HFFc6 (cell line): ENCODE measurements at places on chromosomes 1 and 21. TPM values are rescaled to one million over a fixed set of nuclear protein-coding genes. Genes with fewer than 3 reads are reported as not detected.

- no peak for DNase-seq
Observed at GRCh38 chr1:1371746-1372711, 3.0 kb downstream of the AURKAIP1 start.

DNA sequence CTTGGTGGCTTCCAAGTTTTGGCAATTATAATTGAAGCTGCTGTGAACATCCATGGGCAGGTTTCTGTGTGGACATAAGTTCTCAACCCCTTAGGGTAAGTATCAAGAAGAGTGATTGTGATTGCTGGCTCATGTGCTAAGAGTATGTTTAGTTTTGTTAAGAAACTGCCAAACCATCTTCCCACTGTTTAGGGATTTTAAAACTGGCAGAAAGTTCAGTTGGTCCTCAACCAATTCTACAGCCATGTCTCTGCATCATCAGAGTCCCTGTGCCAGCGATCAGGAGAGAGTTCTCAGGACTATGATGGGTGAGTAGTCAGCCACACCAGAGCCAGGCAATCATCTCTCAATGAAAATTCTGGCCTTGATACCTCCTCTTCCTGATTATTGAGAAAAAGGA is 193.8 kb downstream of the ZC3H11B start:
- DNase-seq = no peak

DNA sequence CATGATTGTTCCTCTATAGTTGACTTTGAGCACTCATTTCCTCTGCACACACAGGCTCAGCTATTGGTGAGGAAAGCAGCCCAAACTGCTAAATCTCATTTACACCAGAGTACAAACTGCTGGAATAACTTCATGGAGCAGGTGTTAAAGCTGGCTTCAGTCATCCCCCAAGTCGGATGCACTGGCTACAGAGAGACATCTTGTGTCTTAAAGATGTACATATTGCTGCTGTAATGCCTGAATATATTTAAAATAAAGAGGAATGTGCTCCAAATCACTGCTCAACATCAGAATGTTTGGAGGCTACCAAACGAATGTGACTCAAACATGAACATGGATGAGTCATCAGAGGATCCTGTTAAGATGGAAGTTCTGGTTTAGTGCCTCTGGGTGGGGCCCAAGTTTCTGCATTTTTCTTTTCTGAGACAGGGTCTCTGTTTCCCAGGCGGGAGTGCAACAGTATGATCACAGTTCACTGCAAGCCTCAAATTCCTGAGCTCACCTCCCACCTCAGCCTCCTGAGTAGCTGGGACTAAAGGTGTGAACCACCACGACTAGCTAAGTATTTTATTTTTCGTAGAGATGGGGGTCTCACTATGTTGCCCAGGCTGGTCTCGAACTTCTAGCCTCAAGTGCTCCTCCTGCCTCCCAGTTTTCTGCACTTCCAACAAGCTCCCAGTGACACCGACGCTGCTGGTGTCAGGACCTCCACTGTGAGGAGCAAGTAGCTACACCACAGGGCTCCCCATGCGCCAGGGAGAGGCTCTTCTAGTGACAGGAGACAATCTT is 79.0 kb upstream of the KRTAP19-8 start:
- DNase-seq = peak; percentile 27

DNA sequence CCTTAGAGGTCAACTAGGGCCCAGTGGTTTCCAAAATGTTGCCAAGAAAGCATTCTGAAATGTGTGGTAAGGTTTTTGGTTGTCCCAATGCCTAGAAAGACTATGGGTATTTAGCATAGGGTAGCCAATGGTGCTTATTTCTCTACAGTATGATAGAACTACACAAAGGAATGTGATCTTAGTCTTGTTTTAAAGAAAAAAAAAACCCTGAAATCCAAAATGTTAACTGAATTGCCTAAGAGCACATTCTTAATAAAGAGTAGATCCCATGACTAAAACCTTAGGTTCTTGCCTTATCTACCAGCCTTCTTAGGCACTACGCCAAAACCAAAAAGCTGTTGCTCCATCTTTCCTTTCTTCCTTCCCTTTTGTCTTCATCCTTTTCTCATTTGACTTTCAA is 428.2 kb downstream of the MRPL39 start:
- DNase-seq = peak; percentile 45

- DNase-seq = no peak
Observed at GRCh38 chr1:204924013-204924759, 53.5 kb downstream of the NFASC start.

DNA sequence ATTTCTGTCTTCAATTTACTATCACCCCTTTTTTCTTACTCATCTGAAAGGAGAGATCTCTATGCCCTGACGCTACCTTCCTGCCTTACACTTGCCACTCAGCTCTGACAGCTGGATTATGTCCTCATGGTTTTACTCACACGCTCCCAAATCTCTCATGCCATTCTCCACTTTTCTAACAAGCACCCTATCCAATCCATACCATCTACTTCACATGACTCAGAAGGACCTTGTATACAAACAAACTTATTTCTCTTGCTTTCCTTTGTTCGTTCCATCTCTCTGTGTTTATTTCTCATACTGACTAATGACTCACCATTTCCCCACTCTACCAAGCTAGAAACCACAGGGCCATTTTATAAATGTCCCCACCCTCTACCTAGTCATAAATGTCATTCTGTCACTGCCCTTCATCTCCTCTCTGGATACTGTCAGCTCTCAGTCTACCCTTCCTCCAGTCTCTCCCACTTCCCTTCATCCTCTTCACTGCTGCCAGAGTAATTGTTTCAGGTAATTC is 87.3 kb downstream of the USP24 start:
- DNase-seq = peak; percentile 36

- DNase-seq = peak; percentile 37
Observed at GRCh38 chr1:53766831-53767405, 28.0 kb upstream of the GLIS1 start.

GRCh38 chr1:173925306-173926242 is 8.4 kb upstream of the SERPINC1 start:
- DNase-seq = no peak

GRCh38 chr1:108512239-108513043 is 47.5 kb upstream of the EEIG2 start:
- DNase-seq = peak; percentile 11

DNA sequence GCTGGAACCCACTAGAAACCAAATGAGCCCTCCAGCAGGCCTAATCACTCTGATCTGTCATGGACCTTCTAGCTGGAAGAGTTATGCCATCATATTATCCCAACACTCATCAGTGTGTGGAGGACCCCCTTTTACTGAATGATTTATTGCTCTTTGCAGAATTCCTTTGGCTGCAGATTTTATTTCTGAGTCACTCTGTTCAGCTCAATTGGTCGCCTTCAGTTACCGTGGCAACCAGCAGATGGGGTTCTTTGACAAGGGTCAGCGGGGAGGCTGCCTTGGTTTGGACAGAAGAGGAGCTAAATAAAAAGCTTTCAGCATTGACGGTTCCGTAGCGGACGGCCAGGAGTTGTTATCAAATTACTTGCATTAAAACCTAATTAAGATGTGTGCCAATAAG is 220.1 kb downstream of the SDCCAG8 start:
- DNase-seq = no peak

DNA sequence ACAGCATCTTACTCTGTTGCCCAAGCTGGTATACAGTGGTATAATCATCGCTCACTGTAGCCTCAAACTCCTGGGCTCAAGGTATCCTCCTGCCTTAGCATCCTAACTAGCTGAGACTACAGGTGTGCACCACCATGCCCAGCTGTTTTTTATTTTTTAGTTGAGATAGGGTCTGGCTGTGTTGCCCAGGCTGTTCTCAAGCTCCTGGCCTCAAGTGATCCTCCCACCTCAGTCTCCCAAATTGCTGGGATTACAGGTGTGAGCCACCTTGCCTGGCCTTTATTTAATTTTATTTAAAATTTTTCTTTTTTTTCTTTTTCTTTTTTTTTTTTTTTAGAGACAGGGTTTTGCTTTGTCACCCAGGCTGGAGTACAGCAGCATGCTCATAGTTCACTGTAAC is 9.2 kb downstream of the MAP7D1 start:
- DNase-seq = no peak

DNA sequence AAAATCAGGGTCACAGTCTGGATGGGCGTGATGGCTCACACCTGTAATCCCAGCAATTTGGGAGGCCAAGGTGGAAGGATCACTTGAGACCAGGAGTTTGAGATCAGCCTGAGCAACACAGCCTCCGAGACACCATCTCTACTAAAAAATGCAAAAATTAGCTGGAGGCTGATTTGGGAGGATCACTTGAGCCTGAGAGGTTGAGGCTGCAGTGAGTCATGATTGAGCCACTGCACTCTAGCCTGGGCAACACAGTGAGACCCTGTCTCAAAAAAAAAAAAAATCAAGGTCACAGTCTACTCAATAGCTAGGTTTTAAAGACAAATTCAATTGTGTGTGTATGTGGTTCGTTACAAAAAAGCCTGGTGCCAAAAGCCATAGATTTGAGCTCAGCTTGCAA is 34.4 kb downstream of the TRIM67 start:
- DNase-seq = no peak

GRCh38 chr1:159920202-159920601 is 5.1 kb downstream of the TAGLN2 start:
- DNase-seq = no peak

- no peak for DNase-seq
Observed at GRCh38 chr1:21126324-21126723, 50.4 kb downstream of the EIF4G3 start.

DNA sequence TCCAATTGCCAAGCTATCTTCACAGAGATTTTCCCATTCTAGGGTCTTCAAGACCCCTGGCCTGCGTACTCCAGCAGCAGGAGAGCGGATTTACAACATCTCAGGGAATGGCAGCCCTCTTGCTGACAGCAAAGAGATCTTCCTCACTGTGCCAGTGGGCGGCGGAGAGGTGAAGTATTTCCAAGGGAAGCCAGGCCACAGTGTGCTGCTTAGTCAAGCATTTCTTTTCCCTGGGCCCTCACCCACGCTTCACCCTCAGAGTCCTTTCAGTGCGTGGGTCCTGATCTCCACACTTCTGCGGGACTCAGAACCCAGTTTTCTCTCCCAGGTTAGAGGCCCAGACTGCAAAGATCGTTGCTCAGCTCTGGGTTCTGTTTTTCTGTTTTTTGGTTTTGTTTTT is 13.1 kb downstream of the CDCA8 start:
- no peak for DNase-seq

DNA sequence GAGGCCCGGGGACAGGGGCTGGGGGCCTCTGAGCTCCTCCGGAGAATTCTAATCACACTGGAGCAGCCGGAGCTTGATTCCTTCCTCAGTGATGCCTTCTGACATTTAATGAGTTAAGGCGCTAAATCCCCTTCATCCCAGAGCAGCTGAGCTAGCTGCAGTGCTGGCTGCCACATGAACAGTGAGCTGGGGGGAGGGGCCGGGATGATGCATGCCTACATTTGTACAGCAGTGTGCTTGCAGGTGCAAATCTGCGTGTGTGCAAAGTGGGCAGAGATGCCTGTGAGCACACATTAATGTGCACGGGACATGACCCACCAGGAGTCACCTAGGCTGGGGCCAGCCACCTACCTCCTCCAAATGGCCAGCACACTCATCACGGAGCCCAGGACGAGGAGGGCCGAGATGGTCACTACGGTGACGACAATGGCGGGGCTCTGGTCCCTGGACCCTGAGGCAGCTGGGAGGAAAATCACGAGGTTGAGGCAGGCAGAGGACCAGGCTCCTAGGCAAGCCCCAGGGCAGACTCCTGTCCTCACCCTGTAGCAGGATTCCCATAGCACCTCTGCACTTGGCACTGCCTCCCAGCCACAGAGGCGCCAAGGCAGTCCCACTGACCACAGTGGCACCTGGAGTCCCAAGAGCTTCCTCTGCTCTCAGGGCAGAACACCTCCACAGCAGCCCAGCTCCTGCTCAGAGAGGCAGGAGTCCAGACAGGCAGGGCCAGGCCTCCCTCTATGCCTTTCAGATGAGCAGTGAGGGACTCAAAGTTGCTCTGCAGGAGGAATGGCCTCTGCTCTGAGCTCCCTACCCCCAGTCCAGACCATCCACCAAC is 34.7 kb downstream of the CDCA8 start:
- no peak for DNase-seq

GRCh38 chr1:76219366-76219818 is 144.8 kb downstream of the ST6GALNAC3 start:
- DNase-seq = no peak

- no peak for DNase-seq
Observed at GRCh38 chr21:31184459-31184858, 146.2 kb upstream of the KRTAP19-8 start.

GRCh38 chr1:54326543-54327385 is 79.4 kb downstream of the SSBP3 start:
- no peak for DNase-seq

- no peak for DNase-seq
Observed at GRCh38 chr1:188402986-188403385, 1574.2 kb downstream of the PLA2G4A start.

DNA sequence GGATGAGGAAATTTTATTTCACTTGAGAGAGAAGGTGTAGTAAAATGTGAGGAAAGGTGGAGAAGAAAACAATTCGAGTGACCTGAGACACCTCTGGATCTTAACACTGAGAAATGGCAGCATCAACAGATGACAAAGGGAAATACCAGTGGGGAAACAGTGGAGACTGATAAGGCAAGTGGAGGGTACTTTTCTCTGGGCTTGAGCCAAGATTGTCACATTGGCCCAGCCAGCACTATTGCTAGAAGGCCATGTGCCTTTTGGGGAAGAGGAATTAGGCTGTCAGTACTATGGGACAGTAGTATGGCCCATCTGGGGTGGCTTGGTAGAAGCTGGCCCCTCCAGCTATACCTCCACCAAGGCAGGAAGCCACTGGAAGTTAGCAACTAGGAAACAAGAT is 8.4 kb downstream of the SYPL2 start:
- no peak for DNase-seq

DNA sequence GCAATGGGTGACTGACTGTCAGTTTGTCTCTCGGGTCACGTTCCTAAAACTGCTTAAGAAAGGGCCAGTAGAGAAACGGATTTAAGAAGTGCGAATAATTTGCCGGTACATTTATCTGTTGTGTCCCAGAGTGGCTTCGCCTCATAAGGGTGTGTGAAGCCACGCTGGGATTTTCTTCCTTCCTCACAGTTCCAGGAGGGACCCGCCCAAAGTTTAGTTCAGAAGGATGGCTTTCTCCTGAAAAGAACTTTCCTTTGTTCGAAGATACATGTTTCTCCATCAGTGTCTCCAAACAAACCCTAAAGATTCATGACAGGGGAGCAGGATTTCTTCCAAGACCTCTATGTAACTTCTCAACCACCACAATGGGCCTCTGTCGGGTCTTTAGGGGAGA is 49.8 kb downstream of the ADAMTS1 start:
- no peak for DNase-seq

GRCh38 chr1:51833700-51834099 is 44.8 kb downstream of the NRDC start:
- no peak for DNase-seq

GRCh38 chr1:36869054-36869453 is 165.3 kb downstream of the GRIK3 start:
- no peak for DNase-seq

Gene ATP6V1G3
- total RNA-seq = 0.84 to 0.96 TPM (median 0.95 TPM) in 3 replicates

Gene FAM72C
- total RNA-seq = 1.4 to 3.2 TPM (median 2.6 TPM) in 3 replicates

Gene SPRR2E
- not detected in 3 replicates for total RNA-seq

Gene RFX5
- 36.3 to 39.1 TPM (median 38.5 TPM) in 3 replicates for total RNA-seq

Gene PRR9
- total RNA-seq = not detected in 2 replicates

Gene NENF
- 43.7 to 49.2 TPM (median 46.0 TPM) in 3 replicates for total RNA-seq

Gene DSCAM
- total RNA-seq = 1.1 to 1.3 TPM (median 1.2 TPM) in 3 replicates

Gene PEX14
- total RNA-seq = 23.7 and 25.7 TPM in 2 replicates

Gene WNT2B
- 1.9 to 3.7 TPM (median 2.4 TPM) in 3 replicates for total RNA-seq
